ENCODE measurements at places on chromosomes 3 and 15.

GRCh38 chr3:150302246-150302645 is 105.9 kb upstream of the TSC22D2 start:
- DNase-seq, result no peak

DNA sequence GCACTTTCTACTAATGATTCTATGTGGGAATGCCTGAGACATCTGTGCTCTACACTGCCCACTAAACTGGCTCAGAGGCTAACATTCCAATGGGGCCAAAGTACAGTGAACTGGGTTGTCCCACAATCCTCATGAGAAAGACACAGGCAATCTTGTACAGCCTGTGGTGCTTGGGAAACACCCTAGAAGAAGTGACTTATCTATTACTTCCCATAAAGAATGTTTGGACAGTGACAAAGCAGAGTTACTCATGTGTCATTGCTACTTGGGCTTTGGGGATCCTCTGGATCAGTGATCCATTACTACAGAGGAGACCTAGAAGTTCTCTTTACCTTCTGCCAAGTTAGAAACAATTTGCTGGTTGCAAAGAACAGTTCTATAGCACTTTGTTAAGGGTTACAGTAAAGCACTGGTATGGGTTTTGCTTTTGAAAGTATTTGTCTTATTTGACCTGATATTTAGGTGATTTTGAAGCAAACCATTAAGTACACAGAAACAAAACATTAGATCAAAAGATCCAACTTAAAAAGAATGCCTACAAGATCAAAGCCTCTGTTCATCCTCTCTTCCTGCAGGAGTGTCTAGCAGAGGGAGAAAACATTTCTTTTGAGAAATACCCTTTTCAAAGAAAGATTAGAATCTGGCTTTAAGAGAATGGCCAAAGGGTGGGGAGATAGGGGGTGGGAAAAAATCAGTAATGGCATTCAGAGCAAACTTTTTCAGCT is 75.8 kb downstream of the CTNNB1 start:
- DNase-seq, result no peak

DNA sequence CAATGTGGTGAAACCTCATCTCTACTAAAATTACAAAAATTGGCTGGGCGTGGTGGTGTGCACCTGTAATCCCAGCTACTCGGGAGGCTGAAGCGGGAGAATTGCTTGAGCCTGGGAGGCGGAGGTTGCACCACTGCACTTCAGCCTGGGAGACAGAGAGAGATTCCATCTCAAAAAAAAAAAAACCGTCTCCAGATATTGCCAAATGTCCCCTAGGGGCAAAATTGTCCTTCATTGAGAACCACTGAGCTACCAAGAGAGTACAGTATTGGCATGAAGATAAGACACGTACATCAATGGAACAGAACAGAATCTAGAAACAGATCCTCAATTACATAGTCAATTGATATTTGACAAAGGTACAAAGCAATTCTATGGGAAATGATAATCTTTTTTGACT is 98.0 kb downstream of the TFDP2 start:
- no peak for DNase-seq

- DNase-seq, result no peak
These were observed 24.0 kb upstream of the CSTA start for GRCh38 chr3:122301063-122301462.

DNA sequence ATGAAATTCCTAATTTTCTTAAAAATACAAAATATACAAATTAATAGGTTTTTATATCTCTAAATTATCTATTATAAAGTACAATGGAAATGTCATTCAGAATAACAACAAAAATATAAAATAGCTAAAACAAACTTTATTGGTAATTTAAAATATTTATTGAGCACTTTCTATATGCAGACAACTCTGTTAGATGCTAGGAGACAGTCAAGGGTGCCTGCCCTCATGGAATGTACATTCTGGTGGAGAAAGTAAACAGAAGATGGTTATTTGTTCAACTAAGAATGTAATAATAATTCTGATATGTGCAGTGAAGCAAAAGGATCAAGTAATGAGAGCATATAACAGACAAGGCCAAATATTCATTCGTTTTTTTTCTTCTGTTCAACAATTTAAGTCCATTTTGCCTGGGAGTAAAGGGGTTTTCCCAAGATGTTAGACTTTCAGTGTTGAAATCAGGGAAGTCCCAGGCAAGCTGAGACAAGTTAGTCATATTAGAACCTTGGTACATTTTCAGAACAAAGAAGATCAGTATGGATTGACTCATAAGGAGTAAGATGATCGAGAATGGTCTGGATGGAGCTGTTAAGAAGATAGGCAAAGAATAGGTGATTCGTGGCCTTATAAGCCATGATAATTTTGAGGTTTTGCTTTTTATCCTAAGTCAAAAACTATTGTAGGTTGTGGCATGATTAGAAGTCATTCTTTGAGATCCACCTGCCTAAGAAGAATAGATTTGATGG is 150.2 kb upstream of the MLF1 start:
- no peak for DNase-seq

DNA sequence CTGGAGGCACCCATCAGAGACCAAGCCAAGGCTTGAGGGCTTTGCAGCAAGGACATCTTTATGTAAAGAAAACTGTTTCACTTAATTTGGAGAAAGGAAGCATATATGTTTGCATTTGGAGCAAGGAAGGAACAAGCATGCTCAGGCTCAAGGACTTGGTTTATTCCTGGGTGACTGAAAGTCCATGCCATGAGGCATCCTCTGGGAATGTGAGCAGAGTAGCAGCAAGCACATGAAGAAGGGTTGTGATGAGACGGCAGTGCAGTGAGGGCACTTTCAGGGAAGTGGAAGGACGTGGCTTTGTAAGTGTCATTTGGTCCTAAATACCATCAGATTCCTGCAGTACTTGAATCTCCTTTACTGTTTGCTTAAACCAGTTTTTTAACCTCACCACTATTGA is 26.8 kb downstream of the POLG start:
- no peak for DNase-seq

DNA sequence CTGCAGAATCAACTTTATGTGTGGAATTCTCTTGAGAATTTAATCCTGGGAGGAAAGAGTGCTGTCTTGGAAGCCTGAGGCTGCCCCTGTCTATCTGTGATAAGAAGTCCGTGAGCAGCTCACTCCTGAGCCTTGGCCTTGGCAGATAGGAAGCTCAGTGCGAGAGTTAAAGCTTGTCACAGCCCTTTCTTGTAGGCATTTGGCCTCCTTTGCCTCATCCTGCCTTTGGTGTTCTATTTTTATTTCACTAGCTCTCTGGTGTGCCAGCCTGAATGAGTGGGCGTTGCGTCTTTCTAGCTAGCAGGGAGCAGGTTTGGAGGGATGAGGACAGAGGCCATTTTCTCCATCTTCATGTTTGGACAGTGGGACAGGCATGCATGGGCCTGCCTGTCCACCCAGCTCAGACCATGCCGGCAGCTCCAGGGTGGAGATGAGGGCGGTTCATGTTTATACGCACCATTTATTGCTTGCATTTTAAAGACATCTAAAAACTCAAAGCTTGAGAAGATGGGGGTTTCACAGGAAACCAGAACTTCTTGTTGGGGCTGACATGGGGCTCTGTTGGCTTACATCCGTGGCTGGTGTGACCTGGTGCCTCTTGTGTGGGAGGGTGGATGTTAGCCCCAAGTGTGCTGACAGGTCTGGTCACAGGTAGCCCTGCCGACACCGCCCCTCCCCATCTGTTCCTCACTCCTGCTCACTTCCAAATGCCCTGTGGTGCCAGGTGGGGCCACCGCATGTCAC is 29.8 kb downstream of the IRAK2 start:
- DNase-seq, result peak; percentile 77

- DNase-seq, result no peak
These were observed 98.6 kb downstream of the FBLN2 start for GRCh38 chr3:13647298-13648059.

DNA sequence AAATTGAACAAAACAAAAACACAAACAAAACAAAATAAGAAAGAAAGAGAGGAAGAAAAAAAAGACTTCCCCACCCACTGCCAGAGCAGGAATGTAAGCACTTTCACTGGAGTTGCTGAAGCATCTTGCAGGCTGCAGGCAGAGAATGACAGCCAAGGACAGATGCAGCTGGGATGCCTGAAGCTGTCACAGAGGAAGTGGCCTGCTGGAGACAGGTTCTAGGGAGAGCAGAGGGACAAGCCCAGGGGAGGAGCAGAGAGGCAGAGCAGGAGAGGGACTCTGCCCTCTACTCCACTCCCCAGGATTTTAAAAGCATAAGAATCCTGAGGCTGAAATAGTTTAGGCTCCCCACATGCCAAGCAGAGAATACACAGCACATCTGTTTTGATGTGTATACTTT is 326.2 kb downstream of the TUSC7 start:
- DNase-seq, result no peak

DNA sequence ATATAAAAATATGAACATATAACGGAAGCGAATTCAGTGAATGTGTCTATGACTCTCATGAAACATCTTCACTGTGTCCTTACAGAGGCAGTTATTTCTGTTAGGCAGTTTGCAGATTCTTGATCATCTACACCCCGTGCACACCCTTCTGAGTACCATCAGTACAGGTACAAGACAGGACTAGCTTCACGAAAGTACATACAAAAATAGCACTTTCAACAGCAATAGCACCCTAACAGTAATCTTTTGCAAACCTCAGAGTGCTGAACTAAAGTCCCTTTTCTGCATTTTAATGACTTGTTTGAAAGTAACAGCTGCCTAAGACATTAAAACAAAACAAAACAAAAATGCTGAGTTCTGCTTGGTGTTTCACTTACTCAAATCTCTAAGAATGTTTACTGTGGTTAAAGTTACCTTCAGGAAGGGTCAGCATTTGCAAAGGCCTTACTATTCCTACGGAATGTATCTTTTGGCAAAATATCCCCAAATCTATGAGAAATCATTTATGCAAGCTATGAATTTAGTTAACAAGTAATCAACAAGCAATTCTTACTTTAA is 104.1 kb downstream of the CNTN3 start:
- DNase-seq, result no peak

GRCh38 chr15:78272316-78272715 is 8.0 kb downstream of the DNAJA4 start:
- DNase-seq, result no peak

- no peak for DNase-seq
These were observed 169.2 kb upstream of the SLC2A2 start for GRCh38 chr3:171195686-171196085.

DNA sequence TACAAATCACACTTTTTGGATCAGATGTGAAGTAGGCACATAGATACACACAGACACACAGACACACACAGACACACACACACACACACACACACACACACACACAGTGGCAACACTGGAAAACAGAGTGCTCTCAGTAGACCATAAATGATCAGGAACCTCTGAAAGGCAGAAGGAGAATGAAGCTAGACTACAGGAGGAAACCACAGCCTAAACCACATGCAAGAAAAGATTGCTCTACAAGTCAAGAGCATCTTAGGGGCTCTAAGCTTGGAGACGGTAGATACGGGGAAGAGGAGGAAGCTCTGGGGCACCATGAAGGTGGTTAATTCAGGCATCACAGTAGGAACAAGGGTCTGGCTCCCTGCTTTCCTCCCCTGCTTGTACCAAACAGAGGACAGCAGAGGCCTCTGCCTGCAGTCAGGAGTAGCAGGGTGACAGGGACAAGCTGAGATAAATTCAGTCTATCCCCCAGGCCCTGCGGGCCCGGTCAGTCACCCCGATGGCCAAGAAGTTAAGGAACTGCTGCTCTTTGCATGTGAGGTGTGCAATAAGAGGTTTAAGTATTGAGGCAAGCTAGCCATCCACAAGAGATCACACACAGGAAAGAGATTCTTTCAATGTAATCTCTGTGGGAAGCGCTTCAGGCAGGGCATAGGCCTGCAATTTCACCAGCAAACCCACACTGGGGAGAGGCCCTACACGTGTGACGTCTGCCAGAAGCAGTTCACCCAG is 23.5 kb upstream of the ARPIN start:
- DNase-seq, result peak; percentile 39

DNA sequence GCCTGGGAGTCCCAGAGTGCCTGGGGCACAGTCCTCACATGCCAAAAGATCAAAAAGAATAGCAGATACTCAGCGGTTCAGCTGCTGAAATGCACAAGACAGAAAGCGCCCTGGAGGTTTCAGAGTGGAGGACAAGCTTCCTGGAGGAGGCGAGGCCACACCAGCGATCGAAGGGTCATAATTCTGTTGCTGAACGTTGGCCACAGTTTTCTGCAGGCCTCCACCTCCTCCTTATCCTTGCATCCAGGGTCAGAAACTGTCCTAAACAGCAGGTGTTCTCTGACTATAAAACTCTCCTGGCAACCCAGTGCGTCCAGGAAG is 220.3 kb upstream of the LINGO1 start:
- DNase-seq, result no peak

DNA sequence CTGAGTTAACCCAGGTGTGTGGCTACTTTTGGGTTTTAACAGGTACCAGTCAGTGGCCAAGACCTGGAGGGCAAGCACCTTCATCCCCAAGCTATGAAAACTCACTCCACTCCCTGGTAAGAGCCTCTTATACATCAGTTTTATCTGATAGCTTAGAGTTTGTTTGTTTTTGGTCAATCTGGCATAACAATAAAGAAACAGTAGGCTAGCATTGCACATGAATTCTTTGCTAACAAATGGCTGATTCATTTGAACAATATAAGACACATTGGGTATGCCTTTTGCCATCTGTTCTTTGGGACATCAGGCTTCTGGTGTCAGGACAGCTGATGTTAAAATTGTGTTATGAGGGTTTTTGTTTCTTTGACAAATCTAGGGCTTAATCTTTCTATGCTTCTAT is 125.0 kb upstream of the CGNL1 start:
- no peak for DNase-seq

GRCh38 chr3:153372326-153372725 is 210.3 kb downstream of the RAP2B start:
- DNase-seq, result no peak

DNA sequence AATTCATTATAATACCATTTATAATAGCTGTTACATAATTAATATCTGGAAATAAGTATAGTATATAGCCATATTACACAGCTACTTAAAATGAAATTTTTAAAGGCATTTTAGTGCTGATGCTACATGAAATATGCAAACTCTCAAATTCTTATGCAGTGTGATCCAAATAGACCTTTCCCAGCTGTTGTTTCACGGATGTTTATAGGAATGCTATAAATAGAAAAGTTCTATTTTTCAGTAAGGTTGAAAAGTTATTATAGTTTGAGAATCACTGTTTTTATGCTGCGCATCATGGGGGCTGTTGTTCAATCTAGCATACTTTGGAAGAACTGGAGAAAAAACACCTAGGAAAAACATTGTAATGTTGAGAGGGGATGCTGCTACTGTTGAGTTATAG is 147.7 kb upstream of the TRIM42 start:
- DNase-seq, result no peak

DNA sequence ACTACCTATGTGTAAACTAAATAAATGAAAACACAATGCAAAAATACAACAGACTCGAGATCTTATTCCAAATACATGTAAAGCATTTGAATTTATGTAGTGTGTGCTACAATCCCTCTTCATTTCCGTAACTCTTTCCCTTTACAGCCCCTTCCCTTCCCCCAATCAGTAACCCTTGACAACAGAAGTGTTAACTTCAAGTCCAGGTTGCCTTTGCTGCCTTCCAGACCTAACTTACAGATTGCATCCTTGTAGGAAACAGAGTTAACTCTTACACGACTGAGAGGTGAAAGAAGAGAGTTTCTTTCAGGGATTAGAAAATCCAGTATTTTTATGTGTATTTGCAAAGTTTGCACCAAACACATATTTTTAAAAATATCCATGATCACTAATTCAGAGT is 1.4 kb upstream of the ROBO1 start:
- no peak for DNase-seq

- DNase-seq, result no peak
These were observed 314.2 kb downstream of the ZNF385D start for GRCh38 chr3:21436835-21437234.

GRCh38 chr3:58492494-58492905 is 604 bp downstream of the KCTD6 start:
- DNase-seq, result peak; percentile 27

GRCh38 chr3:186821429-186822387 is 15.4 kb upstream of the RFC4 start:
- peak; percentile 66 for DNase-seq

All from CD4-positive, alpha-beta T cell treated with Interleukin-21 for 1 hour (primary cell).